ENCODE measurements at places on chromosomes 16 and 17.
A peak's percentile ranks its signal among the peaks of the same experiment; 100 is the strongest.

GRCh38 chr17:43660816-43661493, 767 bp downstream of the MEOX1 start:
- DNase-seq, result no peak

GRCh38 chr16:73159296-73159695, 111.4 kb upstream of the ZFHX3 start:
- no peak for DNase-seq

DNA sequence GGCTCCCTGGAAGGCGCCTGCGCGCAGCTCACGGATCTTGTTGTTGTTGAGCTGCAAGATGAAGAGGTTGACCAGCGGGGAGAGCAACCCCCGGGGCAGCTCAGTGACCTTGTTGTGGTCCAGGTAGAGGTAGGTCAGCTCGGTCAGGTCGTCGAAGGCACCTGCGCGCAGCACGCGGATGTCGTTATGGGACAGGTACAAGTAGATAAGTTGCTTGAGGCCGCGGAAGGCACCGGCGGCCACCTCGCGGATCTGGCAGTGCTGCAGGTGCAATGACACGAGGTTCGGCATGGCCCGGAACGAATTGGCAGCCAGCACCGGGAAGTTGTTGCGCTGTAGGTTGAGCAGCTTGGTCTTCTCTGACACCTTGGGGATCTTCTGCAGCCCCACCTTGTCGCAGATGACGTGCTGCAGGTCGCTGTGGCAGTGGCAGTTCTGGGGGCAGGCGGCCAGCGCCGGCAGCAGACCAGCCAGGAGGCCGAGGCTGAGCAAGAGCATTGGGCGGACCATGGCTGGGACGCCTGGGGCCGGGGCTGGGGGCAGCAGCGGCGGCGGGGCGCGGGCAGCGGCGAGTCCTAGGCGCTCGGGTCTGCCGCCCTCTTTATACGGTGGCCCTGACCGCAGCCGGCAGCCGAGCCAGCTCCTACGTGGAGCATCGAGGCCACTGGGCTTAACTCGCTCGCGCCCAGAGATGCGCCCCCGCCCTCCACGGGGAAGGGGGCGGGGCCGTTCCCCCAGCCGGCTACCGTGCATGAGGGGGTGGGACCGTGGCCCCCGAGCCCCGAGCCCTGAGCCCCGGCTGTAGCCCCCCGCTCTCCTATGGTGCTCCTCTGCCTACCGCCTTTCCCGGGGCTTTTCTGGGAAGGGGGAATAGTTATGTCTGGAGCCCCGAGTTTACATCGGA, at the start of gene CHAD:
Gene CHAD, minus strand, starts transcription at position 577 of the 904 bp plus-strand sequence. Its CDS starts 67 bp downstream, at position 510.
- DNase-seq, result no peak

GRCh38 chr16:6343157-6343556, 989.5 kb upstream of the RBFOX1 start:
- no peak for DNase-seq

- no peak for DNase-seq
These were observed 27.0 kb downstream of the RTN4RL1 start for GRCh38 chr17:1997927-1998742.

- no peak for DNase-seq
These were observed 14.0 kb upstream of the TMEM219 start for GRCh38 chr16:29947897-29948296.

DNA sequence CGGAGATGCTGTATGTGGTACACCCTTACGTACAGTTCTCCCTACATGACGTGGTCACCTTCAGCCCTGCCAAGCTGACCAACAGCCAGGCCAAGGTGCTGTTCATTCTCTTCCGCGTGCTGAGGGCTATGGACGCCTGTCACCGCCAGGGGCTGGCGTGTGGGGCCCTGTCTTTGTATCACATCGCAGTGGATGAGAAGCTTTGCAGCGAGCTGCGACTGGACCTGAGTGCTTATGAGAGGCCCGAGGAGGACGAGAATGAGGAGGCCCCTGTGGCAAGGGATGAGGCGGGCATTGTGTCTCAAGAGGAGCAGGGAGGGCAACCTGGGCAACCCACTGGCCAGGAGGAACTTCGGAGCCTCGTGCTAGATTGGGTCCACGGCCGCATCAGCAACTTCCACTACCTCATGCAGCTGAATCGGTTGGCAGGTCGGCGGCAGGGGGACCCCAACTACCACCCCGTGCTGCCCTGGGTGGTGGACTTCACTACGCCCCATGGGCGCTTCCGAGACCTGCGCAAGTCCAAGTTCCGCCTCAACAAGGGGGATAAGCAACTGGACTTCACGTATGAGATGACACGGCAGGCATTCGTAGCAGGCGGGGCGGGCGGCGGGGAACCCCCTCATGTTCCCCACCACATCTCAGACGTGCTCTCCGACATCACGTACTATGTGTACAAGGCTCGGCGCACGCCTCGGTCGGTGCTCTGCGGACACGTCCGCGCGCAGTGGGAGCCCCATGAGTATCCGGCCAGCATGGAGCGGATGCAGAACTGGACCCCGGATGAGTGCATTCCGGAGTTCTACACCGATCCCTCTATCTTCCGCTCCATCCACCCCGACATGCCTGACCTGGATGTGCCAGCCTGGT, 1.4 kb downstream of the WDR81 start:
- no peak for DNase-seq

DNA sequence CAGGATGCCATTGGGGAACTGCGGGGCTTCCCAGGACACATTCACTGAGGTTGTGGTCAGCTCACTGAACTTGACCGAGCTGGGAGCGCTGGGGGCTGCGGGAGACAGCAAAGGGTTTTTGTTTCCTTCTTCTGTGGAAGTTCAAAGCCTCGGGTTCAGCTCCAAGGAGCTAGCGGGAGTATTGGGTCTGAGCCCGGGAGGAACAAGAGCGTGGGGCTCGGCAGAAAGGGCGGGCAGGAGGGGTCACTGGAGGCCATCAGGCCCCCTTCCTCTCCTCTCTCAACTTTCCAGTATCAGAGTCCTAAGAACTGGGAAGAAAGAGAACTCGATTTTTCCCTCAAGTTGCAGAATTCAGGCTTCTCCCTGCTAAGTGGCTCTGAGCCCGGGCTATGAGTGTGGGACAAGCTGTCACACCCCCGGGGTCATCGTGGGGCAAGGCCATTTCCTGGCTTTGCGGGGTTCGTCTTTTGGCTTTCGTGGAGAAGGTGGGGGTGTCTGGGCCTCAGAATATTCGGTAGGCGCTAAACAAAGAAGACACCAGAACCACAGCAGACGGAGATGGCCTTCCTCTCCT, 53.6 kb upstream of the CDC42EP4 start:
- DNase-seq, result no peak

- no peak for DNase-seq
These were observed 145.7 kb downstream of the STXBP4 start for GRCh38 chr17:55114283-55114682.

- DNase-seq, result no peak
These were observed 23.7 kb upstream of the CDH1 start for GRCh38 chr16:68713361-68713760.

GRCh38 chr17:44222112-44222869, 2.8 kb upstream of the UBTF start:
- DNase-seq, result peak; percentile 86

DNA sequence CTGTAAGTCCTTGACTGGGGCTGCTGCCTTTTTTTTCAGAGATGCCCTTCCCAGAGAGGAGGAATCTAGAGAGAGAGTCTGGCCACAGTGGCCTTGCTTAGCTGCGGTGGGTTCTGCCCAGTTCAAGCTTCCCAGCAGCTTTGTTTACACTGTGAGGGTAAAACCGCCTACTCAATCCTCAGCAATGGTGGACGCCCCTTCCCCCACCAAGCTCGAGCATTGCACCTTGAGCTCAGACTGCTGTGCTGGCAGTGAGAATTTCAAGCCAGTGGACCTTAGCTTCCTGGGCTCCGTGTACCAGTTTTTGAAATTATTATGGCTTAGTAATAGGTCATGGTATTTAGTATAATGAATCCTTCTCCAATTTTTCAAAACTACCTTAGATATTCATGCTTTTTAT, 395.4 kb downstream of the NPIPA7 start:
- DNase-seq, result no peak

GRCh38 chr17:65599650-65600049, 38.2 kb upstream of the AXIN2 start:
- no peak for DNase-seq

DNA sequence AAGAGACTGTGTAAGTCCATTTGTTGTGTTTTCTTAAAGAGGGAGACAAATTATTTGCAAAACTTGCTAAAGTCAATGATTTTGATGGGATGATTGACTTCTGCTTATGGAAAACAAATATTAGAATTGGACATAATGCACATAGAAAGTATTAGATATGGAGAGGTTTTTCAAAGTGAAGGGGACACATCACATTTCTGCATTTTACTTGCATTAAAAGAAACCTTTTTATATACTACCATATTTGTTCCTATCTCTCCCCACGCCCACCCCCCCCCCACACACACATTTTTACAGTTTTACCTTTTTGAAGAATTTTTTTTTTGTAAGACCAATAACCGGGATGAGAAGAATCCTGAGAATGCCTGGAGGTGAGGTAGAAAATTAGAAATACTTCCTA, 8.6 kb upstream of the OR4D2 start:
- DNase-seq, result no peak

- no peak for DNase-seq
These were observed 48.7 kb downstream of the USP22 start for GRCh38 chr17:20993863-20994778.

GRCh38 chr17:2241823-2242222, 61.8 kb downstream of the SMG6 start:
- no peak for DNase-seq

- DNase-seq, result peak; percentile 40
These were observed 16.6 kb upstream of the INPP5K start for GRCh38 chr17:1532836-1533602.

DNA sequence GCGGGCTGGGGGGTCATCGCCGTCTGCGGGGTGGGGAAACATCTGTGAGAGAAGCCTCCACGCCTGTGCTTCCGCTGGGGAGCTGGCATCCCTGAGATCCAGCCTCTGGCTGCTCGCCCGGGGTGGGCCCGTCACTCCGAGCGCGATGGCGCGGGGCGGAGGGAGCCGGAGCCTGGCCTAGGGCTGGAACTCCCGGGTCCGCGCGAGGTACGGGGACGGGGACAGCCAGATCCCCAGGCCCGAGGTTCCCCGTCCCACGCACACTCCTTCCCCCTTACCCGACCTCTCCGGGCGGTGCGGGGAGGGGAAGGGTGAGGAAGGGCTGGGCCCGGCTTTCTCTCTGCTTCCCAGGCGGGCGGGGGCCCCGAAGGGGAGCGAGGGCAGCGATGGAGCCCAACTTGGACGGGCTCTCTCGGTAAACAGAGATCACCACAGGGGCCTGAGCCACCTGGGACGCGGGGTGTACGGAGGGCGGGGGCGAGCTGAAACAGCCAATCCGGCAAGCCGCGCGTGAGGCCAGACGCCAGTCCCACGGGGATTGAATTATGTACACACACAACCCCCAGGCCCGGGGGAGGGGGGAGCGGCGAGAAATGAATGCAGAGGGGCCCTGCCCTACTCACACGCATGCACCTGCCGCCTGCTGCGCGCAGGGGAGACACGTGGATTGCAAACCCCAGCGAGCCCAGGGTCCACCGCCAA, at the start of gene SLC16A11:
Gene SLC16A11, minus strand, starts transcription at position 596 of the 702 bp plus-strand sequence. Its CDS starts 579 bp downstream, at position 17.
- DNase-seq, result no peak

DNA sequence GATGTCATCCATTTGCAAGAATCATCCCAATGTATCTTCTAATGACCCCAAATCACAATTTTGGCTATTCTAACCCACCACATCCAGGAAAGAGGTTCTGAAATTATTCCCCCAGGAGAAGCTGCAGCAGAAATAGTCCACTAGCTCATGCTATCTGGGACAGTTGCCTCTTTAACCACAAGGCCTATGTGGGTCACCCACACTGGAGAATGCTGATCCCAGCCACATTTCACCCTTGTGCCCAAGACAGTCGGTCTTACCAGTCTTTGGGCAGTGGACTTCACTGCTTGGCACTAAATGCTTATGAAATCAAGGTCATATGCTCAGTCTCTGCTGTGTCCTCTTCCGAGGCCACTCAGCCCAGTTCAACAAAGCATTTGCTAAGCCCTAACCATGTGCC, 27.0 kb downstream of the ABCC12 start:
- DNase-seq, result no peak

- DNase-seq, result peak; percentile 11
These were observed 90.5 kb downstream of the ADAMTS18 start for GRCh38 chr16:77344341-77344740.

- DNase-seq, result peak; percentile 88
These were observed 18.1 kb downstream of the SOCS3 start for GRCh38 chr17:78341559-78342448.

DNA sequence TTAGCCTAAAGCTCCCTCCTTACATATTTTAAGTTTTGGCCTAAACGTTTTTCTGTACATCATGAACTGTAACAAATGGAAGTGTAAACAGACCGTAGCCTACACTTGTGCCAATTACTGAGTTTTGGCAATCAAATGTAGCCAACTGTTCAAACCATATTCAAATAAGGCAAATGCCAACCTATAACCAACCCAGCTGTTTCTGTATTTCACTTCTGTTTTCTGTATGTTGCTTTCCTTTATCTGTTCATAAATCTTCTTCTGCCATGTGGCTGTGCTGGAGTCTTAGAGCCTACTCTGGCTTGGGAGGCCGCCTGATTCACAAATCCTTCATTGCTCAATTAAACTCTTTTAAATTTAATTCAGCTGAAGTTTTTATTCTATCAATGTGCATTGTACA, 6.9 kb upstream of the C16orf78 start:
- no peak for DNase-seq

GRCh38 chr17:39225959-39226683, 376 bp upstream of the STAC2 start:
- DNase-seq, result peak; percentile 53
